Cardiac muscle cell (in vitro differentiated cells and primary cell): ENCODE measurements at places on chromosomes 16 and 17.

DNA sequence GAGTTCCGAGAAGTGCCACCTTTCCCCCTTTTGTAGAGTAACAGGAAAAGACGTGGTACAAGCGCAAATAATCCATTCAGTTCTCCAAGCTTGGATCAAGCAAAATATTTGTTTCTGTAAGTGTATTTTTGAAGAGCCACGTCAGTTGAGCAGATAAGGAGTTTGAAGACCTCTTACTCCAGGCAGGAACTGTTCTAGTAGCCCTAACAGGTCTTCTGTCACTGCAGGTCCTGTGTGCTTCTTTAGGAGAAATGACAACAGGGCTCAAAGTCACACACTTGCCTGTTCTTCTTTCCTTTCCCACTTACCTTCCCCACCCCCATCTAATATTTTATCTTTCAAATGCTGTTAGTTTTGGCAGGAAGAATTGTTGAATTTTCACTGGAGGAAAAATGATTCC lies 93.9 kb downstream of the CLEC16A start:
- no peaks in the 10 kb centered on the region for H3K27me3 ChIP-seq
- no peak for DNase-seq
- H3K36me3 ChIP-seq, result peaks cover 4% of the 10 kb centered on the region

DNA sequence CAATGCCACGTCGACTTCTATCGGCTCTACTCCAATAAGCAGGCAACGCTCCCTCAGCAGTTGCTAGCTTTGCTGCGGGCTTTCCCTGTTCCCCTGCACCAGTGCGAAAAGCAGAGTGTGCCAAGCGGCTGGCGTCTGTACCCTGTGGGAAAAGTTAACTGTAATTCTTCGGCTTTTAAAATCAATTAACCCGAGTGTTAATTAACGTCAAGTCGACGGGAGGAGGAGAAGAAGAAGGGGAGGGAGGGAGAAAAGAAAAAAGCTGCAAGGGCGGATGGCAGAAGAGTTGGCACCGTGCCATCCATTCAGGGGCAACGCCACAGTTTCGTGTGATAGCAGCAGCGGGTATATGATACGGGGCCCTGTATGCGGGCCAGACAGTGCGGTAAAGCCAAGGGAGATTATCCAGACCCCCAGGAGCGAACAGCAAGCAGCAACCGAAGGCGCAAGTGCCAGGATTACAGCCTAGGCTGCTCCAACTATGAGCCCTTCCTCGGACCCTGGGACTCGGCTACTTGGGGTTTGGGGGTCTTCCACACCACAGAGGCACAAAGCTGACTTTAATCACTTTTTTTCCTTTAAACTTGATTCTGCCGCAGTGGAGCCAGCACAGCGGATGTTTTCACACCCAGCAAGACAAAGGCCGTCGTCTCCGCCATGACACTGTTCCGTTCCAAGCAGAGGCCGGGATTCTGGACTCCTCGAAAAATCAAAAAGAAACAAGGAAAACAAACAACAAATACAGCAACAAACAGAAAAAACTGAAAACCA lies 253.8 kb upstream of the PMFBP1 start:
- no peak overlapping the region for H3K27ac ChIP-seq
- no peaks in the 10 kb centered on the region for H3K27me3 ChIP-seq
- H3K4me3 ChIP-seq, result no peak overlapping the region

GRCh38 chr16:88317613-88317965 lies 65.2 kb upstream of the ZNF469 start:
- peak; percentile 81 for DNase-seq
- H3K27me3 ChIP-seq, result no peaks in the 10 kb centered on the region
- H3K4me1 ChIP-seq, result no peaks in the 10 kb centered on the region
- no peaks in the 10 kb centered on the region for H3K36me3 ChIP-seq
- H3K4me3 ChIP-seq, result no peak overlapping the region

GRCh38 chr17:726271-726919 lies 6.0 kb upstream of the TLCD3A start:
- DNase-seq, result no peak
- H3K4me3 ChIP-seq, result no peak overlapping the region
- no peaks in the 10 kb centered on the region for H3K27me3 ChIP-seq
- no peaks in the 10 kb centered on the region for H3K4me1 ChIP-seq

DNA sequence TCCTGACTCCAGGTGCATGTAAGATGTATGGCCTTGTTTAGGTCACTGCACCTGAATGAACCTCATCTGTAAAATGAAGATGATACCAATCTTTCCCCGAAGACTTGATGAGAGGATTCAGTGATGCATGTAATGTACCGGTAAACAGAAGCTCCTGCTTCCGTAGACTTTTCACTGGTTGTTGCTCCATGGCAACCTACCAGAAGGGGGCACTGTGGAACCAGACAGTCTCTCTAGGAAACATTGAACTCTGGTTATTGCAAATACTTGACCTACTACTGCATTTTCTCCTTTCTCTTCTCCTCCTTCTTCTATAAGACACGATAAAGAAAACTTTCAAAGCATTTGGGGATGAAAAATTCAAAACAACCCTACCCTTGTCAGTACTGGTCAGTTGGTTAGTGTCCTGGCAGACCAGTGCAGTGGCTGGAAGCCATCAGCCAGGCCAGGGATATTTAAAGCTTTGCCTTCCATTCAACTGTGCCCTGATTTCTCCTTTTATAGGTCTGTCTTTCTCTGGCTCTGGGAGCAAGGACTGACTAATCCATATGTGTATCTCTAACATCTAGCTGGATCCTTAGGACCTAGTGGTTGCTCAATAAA lies 667.4 kb upstream of the SALL1 start:
- H3K4me1 ChIP-seq, result no peaks in the 10 kb centered on the region
- DNase-seq, result peak; percentile 57
- no peak overlapping the region for H3K27ac ChIP-seq
- H3K27me3 ChIP-seq, result no peaks in the 10 kb centered on the region

DNA sequence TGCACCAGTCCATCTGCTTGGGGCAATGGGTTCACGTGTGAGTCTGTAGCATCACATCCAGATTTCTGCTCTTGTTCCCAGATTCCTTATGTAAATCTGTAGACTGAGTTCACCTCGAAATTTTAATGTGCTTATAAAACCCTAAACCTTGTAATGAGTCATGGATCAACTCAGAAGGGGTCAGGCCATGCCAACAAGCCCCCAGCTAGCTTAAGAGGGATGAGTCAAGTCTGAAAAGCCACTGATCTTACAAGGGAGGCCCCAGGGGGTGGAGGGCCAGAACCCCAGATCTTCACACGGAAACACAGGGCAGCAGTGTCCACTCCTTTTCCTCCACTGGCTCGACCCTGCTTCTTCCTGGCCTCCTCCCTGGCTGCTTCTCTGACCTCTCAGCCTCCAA lies 399.1 kb upstream of the CDH5 start:
- no peaks in the 10 kb centered on the region for H3K27me3 ChIP-seq
- no peak for DNase-seq
- H3K4me1 ChIP-seq, result no peaks in the 10 kb centered on the region
- H3K27ac ChIP-seq, result no peak overlapping the region

DNA sequence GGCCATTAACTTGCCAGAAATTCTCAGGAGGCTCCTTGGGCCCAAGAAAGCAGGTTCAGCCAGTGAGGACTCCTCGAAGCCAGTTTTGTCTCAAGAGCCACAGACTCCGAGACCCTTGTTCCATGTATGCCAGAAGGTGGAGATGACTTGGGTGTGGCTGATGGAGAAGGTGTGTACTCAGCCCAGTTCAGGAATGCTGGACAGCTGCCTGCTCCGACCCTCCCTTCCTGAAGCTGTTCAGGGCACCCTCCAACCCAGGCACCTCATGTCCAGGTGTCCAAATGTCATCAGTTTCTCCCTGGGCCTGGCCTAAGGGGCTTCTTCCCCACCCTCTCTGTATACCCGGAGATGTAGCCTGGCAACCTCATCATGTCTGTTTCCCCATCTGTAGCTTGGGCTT lies 40.2 kb downstream of the NOG start:
- no peaks in the 10 kb centered on the region for H3K4me1 ChIP-seq
- no peak overlapping the region for H3K4me3 ChIP-seq
- H3K27me3 ChIP-seq, result peaks cover 3% of the 10 kb centered on the region
- no peak overlapping the region for H3K27ac ChIP-seq
- no peak for DNase-seq

DNA sequence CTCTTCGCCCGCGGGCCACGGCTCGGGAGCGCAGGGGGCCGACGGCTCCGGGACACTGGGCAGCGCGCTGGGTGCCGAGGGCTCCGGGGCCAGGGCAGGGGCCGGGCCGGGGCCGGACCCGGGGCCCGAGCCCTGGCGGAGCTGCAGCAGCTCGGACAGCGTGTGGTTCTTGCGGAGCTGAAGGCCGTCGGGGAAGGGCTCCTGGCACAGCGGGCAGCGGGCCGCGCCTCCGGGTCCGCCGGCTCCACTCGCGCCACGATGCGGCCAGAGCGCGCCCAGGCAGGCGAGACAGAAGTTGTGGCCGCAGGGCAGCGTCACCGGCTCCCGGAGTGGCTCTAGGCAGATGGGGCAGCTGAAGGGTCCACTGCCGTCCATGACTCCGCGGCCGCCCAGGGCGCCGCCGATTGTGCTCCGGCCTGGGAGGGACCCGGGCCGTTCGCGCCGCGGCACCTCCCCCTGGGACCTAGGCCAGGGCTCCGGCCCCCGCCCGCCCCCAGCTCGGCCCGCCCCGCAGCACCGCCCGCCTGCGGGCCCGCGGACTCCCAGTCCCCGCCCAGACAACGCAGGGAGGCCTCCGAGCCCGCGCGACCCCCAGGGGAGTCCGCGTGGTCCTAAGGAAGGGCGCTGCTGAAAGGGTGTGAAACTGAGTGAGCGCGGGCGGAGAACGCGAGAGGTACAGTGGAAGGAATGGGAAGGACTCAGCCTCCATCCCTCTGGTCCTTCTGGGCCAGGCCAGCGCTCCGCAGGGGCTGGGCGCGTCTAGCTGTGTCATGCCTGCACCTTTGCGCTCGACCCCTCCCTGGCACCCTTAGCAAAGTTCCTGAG lies at the start of gene TRIM47:
Gene TRIM47, minus strand, starts transcription at position 408 of the 825 bp plus-strand sequence. Its CDS starts 33 bp downstream, at position 375.
- H3K27ac ChIP-seq, result no peak within 1 kb of the TSS
- peaks cover 3% of the 10 kb centered on the region for H3K4me1 ChIP-seq
- peak within 1 kb of the TSS; percentile 12 for H3K4me3 ChIP-seq
- peak; percentile 89 for DNase-seq

DNA sequence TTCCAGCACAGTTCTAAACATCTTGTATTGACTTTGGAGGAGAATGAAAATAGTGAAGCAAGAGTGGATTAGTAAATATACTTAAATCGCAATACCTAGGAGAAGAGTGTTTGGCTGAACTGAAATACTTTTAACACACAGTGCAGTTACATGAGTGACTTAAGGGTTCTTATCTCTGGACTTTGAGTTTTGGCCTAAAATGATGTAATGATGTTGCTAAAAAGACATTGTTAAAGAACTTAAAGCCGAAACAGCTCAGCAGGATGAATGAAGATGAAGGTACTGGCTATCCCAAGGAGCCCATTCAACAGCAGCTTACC lies 28.1 kb downstream of the PMP22 start:
- peaks cover 37% of the 10 kb centered on the region for H3K4me1 ChIP-seq
- no peaks in the 10 kb centered on the region for H3K27me3 ChIP-seq
- no peaks in the 10 kb centered on the region for H3K36me3 ChIP-seq
- no peak overlapping the region for H3K4me3 ChIP-seq
